Sigmoid colon (tissue), 7 donors: ENCODE measurements at places on chromosomes 2 and 18. TPM values are rescaled to one million over a fixed set of nuclear protein-coding genes. Genes with fewer than 3 reads are reported as not detected.

DNA sequence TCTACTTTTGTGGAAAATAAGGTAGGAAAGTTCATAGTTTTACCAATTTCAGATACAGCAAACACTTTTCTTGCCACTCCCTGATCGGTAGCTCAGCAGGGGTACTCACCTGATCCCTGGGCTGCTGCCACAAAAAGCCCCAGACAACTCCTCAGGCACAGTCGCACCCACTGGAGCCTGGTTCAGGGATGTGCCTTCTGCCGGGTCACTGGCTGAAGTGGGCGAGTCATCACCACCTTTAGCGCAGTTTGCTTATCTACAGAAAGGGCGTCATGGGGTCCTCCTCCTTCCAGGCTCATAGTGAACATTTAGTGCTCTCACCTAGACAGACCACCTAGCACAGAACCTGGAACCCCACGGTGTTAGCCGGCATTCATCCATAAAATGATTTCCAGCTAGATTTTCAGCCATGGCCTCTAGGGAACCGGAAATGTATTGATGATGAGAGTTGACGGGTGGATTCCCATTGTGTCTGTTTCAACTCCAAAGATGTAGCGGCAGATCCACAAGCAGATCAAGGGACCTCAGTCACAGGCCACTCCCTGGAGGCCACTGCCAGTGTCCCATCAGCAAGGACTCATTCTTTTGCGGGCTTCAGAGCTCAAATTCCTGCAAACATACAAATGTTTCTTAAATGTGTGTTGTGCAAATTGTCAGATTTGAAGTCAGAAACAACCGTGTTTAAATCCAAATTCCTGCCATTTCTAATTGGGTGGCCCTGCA, 408.4 kb upstream of the SALL3 start:
- DNase-seq: no peak

DNA sequence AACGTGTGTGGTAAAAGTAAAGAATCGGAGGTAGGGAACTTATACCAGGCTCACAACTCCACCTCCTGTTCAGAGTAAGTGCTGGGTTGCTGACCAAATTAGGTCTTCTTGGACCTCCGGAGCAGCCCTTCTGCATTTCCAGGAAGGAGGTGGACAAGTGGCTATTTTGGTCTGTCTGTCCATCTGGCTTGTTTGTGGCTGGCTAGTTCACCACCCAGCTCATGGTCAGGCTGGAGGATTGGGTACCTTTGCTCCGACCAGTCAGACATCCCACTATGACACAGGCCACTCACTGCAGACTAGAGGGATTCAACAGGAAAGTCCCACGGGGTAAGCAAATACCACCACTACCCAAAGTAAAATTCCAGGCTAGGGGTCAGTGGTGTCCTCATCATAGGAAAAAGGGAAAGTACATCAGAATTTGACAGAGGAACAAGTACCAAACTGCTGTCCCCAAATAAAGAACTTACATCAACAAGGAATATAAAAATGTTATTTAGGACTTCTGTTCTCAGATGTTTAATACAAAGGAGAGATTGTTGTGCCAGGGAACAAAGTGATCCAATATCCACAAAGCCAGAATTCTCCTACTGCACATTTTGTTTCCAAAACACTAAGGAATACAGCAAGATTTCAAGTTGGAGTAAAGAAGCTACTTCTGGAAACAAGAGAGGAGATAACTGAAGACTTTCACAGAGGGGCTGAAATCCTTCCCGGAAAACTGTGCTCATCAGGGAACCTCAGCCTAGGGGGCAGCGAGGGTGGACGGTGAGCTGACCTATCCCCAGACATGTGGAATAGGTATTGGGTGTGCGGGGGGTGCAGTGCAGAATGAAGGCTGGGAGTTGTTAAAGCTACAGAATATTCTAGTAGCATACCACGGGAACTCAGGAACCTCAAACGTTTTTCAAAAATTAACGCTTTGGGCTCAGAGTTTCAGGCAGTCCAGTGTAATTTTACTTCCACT, 56.9 kb downstream of the BCL2 start:
- peak; percentile 79 for DNase-seq

Gene FHOD3
- total RNA-seq: 9.5 TPM

Gene HOXD9
- total RNA-seq: 11.2 TPM

Gene FAM237A
- total RNA-seq: not detected
